ENCODE measurements at places on chromosomes 6 and 20.

GRCh38 chr6:6756526-6756925 is 168.0 kb downstream of the LY86 start:
- DNase-seq: no peak

- no peak for DNase-seq
These were observed 1246.0 kb upstream of the CITED2 start for GRCh38 chr6:140620496-140620895.

DNA sequence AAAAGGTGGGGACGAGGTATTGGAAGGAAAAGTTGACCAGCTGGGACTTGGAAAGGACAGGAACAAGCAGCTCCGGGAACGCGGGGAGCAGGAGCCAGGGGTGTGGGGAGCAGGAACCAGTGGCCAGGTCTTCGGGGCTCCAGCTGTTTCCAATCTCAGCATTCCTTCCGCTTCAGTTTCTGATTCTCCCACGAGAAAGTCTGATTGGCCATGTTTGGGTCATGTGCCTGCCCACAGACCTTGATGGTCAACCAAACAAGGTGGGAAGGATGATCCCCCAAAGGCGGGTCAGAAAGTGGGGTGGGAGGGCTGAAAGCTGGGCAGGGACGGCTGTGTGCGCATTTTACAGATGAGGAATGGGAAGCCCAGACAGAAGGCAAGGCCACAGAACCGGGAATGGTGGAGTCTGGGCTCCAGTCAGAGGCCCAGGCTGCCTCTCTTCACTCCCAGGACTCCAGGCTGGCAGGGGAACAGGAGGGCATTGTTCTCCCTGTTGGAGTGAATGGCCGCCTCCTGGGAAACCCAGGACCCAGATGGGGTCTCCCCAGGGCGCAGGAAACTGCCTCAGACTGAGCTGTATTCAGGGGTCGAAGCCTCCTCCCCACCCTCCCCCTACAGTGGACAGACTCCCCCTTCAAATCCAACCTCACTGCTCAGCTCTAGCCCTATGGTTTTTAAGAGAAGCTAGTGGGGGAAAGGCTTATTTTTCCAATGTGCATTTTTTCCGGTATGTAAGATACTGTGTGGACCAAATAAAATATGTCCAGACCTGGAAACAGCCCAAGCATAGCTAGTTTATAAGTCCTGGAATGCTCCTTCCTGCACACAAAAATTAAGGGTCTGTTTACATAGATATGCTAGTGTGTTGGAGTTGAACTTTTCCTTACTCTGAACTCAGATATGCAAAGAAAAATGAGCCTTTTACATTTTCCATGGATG is 12.2 kb upstream of the PTGIS start:
- no peak for DNase-seq

- no peak for DNase-seq
These were observed 53.3 kb downstream of the MYO6 start for GRCh38 chr6:75802366-75802765.

GRCh38 chr20:29878281-29878741 is 1379.2 kb upstream of the DEFB115 start:
- peak; percentile 30 for DNase-seq

DNA sequence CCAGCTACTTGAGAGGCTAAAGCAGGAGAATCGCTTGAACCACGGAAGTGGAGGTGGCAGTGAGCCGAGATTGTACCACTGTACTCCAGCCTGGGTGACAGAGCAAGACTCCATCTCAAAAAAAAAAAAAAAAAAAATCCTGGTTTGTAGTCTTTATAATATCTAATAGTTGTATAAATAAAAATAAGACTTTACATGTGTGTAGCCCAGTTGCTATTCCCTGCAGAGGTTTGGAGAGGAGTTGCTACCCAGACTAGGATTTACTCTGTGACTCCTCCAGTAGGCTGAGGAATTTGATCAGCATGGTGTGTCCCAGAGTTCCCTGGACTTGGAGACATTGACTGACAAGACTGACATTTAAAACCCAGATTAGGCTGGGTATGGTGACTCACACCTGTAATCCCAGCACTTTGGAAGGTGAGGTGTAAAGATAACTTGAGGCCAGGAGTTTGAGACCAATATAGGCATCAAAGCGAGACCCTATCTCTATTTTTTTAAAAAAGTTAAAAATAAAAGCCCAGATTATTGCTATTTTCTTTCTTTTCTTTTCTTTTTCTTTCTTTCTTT is 10.2 kb downstream of the CHMP4B start:
- DNase-seq: no peak

DNA sequence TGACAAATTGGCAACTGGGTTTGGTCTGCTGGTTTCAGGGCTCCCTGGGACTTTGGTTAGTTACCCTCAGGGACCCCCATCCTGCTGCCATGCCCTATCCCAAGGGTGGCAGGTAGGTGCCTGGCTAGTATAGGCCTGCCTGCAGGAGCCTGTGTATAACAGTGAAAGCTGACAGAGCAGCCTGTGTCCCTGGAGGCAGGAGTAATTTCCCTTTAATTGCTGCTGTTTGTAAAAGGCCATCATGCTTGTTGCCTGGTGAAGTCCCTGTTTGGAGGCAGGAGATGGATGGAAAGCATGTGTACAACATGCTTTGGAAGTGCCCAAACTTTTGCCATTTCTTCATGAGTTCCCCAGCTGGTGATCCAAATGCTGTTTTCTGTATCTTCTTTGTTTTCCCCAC is 30.1 kb downstream of the CMTR1 start:
- DNase-seq: no peak

GRCh38 chr6:160167604-160168399 is 46.2 kb downstream of the SLC22A1 start:
- no peak for DNase-seq

- no peak for DNase-seq
These were observed 25.7 kb upstream of the MLIP start for GRCh38 chr6:54085541-54085940.

DNA sequence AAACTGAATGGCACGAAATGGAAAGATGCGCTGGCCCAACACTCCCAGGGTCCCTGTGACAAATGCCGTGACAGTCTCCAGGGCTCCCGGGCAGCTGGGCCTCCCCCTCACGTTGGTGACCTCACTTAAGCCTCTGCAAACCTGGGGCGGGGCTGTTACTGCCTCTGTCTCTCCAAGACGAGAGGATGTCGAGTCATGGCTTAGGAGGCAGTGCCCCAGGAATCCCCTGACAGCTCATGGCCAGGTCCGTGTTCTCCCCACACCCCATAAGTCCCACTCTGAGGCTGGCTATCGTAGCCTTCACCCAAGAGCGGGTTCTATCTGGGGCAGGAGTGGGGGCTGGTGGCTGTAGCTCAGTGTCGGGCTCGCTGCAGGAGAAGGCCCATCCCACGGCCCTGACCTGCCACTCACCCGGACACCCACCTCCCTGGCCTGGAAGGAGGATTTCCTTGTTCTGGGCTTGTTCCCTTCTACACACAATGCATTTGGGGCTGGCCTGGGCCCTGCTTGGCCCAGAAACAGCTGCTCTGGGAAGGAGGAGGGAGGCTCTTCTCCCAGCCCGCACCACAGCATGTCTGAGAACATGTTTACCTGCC is 5.6 kb upstream of the RPS21 start:
- DNase-seq: no peak

DNA sequence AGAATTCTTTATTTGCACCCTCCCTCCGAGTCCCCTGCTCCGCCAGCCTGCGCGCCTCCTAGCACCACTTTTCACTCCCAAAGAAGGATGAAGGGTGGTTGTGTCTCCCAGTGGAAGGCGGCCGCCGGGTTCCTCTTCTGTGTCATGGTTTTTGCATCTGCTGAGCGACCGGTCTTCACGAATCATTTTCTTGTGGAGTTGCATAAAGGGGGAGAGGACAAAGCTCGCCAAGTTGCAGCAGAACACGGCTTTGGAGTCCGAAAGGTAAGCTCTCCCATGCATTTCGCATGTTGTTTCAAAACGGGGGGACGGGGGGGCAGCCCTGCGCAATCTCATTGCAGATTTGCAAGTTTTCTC is 357 bp downstream of the PCSK2 start:
- DNase-seq: no peak

DNA sequence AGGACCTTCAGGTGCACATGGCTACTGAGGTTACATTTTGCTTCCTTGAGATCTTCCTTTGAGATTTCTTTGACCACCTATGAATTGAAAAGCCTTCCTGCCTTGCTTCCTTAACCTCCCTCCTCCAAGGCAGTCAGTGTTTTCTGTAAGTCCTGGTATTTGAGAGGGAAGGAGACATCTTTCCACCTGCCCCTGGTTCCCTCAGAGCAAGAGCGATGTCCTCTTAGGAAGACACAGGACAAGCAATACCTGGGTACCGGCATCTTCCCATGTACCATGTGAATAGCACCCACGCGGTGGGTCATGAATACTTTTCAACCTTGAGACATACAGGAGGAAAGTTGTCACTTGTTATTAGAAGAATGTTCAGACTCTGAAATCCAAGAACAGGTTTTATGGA is 37.1 kb downstream of the GINS1 start:
- DNase-seq: no peak

GRCh38 chr6:105591053-105591452 is 188.2 kb upstream of the PREP start:
- no peak for DNase-seq

DNA sequence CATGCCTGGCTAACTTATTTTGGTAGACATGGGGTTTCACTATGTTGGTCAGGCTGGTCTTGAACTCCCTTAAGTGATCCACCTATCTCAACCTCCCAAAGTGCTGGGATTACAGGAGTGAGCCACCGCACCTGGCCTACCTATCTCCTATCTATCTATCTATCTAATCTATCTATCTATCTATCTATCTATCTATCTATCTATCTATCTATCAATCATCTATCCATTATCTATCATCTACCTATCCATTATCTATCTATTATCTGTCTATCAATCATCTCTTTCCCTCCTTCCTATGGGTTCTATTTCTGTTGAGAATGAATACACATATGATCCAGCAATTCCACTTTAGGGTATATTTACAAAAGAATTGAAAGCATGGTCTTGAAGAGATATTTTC is 194.2 kb upstream of the ARG1 start:
- no peak for DNase-seq

- peak; percentile 19 for DNase-seq
These were observed 255.3 kb downstream of the CD83 start for GRCh38 chr6:14372734-14373489.

All from stimulated activated CD4-positive, alpha-beta T cell treated with anti-CD3 and anti-CD28 coated beads, Interleukin-15, amount 100 ng/mL, for 24 hours (primary cell).